ENCODE measurements at places on chromosomes 7 and 10. TPM values are rescaled to one million over a fixed set of nuclear protein-coding genes. Genes with fewer than 3 reads are reported as not detected.

- DNase-seq: peak; percentile 54
Measured at GRCh38 chr10:22314852-22315251, 1.3 kb upstream of the COMMD3 start.

- peak; percentile 51 for DNase-seq
Measured at GRCh38 chr7:142511801-142512200, 237.5 kb upstream of the PRSS1 start.

DNA sequence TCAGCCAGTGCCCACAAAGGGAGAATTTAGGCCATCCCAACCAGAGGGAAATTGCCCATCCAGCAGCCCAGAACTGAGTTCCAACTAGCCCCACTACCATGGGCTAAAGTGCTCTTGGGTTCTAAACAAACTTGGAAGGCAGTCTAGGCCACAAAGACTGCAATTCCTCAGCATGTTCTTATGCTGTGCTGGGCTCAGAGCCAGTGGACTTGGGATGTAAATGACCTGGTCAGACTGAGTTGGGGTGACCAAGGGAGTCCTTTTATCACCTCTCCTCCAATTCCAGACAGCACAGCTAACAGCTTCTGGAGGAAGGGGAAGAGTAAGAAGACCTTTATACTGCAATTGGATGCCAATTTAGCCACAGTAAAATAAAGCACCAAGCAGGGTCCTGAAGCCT, 607.2 kb upstream of the KCND2 start:
- DNase-seq: no peak

GRCh38 chr7:98229441-98229840, 18.2 kb downstream of the BHLHA15 start:
- DNase-seq: no peak

The SLC18A3 gene
- total RNA-seq: not detected

DNA sequence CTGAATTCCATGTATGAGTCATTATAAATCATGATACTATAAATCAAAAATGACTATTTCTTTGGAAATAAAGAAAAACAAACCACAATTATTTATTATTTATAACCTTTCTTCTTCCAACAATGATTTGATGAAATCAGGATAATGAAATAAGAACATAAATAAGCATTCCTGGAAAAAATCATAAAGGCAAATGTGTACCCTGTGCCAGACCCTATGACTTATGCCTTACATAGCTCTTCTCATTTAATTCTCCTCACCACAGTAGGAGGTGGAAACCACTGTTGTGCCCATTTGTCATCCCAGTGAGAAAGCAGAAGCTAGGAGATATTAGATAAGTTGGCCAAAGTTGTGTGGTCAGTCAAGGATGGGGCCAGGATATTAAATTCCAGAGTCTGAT, 255.1 kb downstream of the DOCK4 start:
- DNase-seq: peak; percentile 48

DNA sequence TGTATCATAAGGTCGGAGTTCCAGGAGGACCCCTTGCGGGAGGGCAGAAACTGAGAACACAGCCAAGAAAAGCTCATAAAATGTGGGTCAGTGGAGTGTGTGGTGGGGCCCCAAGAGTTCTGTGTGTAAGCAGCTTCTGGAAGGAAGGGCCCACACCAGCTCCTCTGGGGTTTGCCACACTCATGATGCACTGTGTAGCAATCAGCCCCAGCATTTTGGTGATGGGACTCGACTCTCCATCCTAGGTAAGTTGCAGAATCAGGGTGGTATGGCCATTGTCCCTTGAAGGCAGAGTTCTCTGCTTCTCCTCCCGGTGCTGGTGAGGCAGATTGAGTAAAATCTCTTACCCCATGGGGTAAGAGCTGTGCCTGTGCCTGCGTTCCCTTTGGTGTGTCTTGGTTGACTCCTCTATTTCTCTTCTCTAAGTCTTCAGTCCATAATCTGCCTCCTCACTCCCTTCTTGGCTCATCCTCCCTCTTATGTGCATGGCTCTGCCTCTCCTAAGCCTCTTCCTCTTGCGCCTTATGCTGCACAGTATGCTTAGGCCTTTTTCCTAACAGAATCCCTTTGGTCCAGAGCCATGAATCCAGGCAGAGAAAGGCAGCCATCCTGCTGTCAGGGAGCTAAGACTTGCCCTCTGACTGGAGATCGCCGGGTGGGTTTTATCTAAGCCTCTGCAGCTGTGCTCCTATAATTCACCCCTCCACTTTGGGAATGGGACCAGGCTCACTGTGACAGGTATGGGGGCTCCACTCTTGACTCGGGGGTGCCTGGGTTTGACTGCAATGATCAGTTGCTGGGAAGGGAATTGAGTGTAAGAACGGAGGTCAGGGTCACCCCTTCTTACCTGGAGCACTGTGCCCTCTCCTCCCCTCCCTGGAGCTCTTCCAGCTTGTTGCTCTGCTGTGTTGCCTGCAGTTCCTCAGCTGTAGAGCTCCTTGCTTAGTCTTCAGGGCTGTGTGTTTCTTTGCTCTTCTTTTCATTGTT, 17.8 kb downstream of the PRSS2 start:
- no peak for DNase-seq

DNA sequence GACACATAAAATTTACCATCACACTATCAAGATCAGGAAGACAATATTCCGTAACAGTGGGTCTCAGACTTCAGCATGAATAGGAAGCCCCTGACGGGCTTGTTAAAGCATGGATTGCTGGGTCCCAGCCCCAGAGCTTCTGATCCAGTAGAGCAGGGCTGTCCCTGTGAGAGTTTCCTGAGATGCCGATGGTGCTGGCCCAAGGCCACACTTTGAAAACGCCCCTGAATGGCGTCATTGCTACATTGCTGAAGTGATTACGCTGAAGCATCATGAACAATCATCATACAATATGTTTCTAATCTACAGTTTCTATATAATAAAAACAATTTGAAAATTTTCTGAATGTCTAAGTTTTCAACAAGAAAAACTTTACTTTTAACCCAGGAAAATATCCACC, 38.0 kb upstream of the TMEM72 start:
- DNase-seq: no peak

The TMEM184A gene
- 23.1 TPM for total RNA-seq
